ENCODE measurements at places on chromosomes 12 and 14. TPM values are rescaled to one million over a fixed set of nuclear protein-coding genes. Genes with fewer than 3 reads are reported as not detected.

Gene GPR65
- 23.6 TPM for total RNA-seq

Gene HEBP1
- total RNA-seq = 17.6 TPM

Gene MAP3K9
- 8.9 TPM for total RNA-seq

Gene POTEG
- total RNA-seq = not detected

Gene ACSM4
- not detected for total RNA-seq

Gene NTS
- total RNA-seq = not detected

Gene MYO1H
- not detected for total RNA-seq

Gene SUDS3
- 27.3 TPM for total RNA-seq

Gene RAN
- 821 TPM for total RNA-seq

Gene FAIM2
- total RNA-seq = 0.22 TPM

Gene SRRM4
- total RNA-seq = not detected

Gene KRT77
- not detected for total RNA-seq

Gene ADSS1
- total RNA-seq = 2.4 TPM

Gene CELA1
- total RNA-seq = not detected

Gene PLCZ1
- not detected for total RNA-seq

Gene SLC8A3
- not detected for total RNA-seq

Gene SLC7A7
- total RNA-seq = 2.5 TPM

Gene TAS2R8
- not detected for total RNA-seq

Gene LRIG3
- not detected for total RNA-seq

Gene TMCC3
- total RNA-seq = 0.83 TPM

Gene CLEC6A
- total RNA-seq = not detected

Gene LMNTD1
- total RNA-seq = not detected

Gene EXD2
- total RNA-seq = 6.5 TPM

Gene KRT85
- not detected for total RNA-seq

Gene RNF10
- 216 TPM for total RNA-seq

Gene CSRP2
- 0.42 TPM for total RNA-seq

Gene GLT8D2
- not detected for total RNA-seq

Gene SLCO1B1
- total RNA-seq = not detected

Gene DIO2
- total RNA-seq = not detected

Gene CPNE6
- not detected for total RNA-seq
